RWPE1 (cell line): ENCODE measurements at places on chromosomes 1 and 21.

DNA sequence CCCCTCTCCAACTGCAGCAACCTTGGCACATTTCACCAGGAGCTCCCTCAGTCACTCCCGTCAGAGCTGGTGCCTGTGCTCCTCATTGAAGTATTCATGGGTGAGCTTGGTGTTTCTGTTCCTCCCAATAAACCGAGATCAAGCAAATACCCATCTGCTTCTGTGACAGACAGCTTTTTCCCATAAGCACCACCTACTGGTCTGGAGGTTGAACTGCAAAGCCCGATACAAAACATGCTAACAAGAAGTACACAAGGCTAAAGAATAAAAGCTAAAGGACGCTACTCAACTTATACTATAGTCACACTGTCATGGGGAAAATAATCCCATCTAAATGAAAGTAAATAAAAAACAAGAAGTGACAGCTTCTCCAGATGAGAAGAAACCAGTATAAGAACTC lies 111.9 kb upstream of the C21orf91 start:
- DNase-seq = no peak

- no peak for DNase-seq
Measured at GRCh38 chr1:160666079-160666442, 19.2 kb upstream of the SLAMF1 start.

GRCh38 chr1:30668546-30669327 lies 54.6 kb downstream of the MATN1 start:
- no peak for DNase-seq

DNA sequence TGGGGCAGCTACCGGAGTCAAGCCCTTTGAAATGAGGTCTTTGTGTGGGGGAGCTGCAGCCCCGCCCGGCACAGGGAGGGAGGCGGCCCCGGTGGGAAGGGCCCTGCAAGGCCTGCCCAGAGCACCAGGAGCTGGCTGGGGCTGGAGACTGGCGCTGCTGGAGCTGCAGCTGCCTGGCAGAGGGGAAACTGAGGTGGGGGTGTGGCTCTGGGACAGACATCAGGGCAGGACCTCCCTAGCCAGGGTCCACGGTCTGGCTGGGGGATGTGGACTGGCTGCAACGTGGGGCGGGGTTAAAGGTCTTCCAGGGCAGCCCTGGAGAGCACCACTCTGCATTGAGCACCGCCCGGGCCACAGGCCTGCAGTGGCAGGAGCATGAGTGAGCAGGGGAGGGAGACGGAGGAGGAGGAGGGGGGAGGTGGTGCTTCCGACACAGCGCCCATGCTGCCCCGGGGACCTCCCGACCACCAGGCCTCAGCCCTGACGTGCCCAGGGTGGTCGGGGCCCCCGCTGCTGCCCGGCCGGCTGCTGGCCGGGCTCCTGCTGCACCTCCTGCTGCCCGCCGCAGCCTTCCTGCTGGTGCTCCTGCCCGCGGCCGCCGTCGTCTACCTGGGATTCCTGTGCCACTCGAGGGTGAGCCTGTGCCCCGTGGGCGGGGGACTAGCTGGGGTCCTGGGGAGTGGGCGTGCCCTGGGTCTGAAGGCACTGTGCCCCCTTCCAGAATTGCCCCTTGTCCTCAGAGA lies 4.8 kb upstream of the ANKRD65 start:
- no peak for DNase-seq

DNA sequence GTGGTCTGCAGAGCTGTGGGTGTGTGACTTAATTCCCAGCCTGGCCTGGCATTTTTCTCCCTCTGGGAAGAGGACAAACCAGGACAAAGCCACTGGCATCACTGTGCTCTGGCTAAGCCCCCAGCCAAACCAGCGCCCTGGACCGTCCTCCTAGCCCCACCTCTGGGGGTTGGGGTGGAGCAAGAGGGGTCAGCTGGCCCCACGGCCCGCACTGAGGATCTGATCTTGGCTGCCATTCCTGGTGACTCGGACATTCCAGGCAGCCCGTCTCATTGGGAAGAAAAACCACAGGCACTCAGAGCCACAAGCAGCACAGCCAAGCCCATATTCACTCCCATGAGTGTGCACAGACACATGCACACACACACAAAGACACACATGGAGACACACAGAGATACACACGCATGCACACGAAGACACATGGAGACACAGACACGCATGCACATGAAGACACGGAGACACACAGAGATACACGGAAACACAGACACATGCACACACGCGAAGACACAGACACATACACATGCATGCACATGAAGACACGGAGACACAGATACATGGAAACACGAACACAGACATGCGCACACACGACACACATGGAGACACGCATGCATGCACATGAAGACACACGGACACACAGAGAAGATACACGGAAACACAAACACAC lies 2.3 kb upstream of the MXRA8 start:
- DNase-seq = peak; percentile 65

DNA sequence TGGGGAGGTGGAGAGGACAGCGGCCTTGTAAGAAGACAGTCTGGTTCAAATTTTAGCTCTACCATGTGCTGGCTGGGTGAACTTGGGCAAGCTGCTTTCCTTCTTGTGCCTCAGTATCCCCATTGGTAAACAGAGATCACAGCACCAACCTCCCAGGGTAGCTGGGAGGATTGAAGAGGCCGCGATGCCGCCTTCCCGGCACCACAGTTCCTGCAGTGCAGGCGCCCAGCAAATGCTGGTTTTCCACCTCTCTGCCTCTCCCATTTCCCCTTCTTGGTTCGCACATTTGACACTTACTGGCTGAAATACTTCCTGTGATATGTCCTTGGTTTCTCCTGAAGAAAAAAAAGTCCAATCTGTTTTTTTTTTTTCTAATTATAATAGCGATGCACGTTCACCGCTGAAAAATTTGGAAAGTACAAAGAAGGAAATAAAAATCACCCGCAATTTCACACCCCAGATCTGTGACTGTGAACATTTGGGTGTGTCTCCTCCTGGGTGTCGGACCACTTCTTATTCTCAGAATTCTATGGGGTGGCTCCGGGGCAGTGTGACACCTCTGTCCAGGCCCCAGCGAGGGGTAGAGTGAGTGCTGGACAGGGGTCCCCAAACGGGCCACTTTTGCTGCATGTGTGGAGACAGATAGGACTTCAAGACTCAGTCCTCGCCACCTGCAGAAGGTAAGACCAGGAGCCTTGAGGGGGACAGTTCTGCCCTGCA lies 73.1 kb downstream of the RUNX3 start:
- no peak for DNase-seq

DNA sequence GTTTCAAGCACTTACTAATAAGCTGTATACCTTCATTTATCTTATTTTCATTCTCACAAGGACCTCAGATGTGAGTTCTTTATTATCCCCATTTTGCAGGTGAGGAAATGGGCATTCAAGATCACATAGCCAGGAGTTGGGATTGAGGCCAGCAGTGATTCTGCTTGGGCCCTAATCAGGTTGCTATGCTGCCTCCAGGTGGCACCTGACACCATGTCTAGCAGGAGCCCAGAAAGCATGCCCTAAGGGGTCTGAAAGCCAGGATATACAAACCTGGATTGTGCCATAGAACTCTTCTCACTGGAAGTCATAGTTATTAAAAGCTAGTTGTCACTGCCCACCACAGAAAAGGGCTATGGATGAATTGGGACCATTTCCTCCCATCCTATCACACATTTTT lies 61.1 kb downstream of the FYB2 start:
- peak; percentile 23 for DNase-seq

- DNase-seq = peak; percentile 15
Measured at GRCh38 chr1:33519240-33519884, 46.9 kb downstream of the ZSCAN20 start.

GRCh38 chr1:117710710-117711109 lies 104.9 kb downstream of the TENT5C start:
- no peak for DNase-seq

DNA sequence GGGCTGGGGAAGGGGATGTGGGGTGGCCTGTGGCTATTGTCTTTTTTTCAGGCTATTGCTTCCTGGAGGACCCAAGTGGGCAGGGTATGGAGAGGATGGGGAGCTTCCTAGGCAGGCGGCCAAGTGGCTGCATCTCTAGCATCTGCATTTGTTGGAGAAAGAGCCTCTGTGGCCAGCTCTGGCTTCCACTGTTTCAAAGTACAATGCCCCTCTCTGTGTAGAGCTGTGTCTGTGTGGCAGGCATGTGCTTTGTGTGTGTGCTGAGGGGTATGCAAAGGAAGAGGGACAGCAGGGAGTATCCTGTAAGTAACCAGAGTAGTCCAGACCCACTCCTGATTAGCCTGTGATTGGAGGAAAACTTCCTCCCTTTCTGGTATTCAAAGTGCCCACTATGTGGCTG lies 40.6 kb downstream of the KCNA2 start:
- no peak for DNase-seq

- DNase-seq = no peak
Measured at GRCh38 chr1:54374766-54375165, 31.4 kb downstream of the SSBP3 start.

GRCh38 chr1:245870698-245871097 lies 636.4 kb downstream of the SMYD3 start:
- DNase-seq = no peak

DNA sequence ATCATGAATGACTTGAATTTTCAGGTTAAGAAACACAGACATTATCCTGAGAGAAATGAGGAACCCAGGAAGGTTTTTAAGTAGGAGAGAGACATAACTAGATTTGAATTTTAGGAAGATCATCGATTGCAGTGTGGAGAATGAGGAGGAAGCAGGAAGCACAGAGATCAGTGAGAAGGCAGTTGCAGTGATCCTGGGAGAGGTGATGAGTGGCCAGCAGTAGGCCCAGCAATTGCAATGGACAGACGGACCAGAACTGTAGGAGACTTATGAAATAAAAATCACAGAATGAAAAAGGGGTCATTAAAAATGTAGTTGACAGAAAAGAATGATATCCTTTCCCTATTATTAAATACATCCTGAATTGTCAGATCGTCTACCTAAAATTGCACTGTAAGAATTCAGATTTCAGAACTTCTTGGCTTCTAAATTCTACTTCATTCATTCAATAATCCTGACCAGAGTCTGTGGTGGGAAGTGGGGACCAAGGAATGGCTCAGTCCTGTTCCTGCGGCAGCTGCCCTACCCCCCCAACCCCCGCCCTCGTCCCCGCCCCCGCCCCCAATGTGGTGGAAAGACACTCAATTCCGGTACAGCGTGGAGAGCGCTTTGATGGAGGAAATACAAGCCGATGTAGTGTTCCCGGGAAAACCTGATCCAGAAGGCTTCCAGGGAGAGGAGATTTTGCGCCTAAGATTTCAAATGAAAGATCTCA lies 35.1 kb downstream of the SLC2A1 start:
- no peak for DNase-seq

GRCh38 chr21:25859235-25859929 lies 124.6 kb downstream of the GABPA start:
- no peak for DNase-seq

DNA sequence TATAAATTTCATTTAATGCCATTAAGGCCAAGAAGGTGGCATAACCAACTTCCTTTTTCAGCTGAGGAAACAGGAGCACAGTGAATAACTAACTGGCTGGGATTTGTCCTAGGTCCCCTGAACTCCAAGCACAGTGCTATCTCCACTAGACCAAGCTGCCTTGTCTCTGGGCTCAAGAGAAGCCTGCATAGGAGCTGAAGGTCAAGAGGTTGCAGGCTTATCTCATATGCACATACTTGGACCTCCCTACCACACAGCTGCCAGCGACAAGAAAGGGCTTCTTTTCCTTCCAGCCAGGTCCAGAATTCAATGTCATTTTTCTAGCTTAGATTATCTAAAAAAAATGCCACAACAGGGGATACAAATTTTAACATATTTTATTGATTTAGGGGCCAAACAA lies 27.1 kb downstream of the AK2 start:
- no peak for DNase-seq

DNA sequence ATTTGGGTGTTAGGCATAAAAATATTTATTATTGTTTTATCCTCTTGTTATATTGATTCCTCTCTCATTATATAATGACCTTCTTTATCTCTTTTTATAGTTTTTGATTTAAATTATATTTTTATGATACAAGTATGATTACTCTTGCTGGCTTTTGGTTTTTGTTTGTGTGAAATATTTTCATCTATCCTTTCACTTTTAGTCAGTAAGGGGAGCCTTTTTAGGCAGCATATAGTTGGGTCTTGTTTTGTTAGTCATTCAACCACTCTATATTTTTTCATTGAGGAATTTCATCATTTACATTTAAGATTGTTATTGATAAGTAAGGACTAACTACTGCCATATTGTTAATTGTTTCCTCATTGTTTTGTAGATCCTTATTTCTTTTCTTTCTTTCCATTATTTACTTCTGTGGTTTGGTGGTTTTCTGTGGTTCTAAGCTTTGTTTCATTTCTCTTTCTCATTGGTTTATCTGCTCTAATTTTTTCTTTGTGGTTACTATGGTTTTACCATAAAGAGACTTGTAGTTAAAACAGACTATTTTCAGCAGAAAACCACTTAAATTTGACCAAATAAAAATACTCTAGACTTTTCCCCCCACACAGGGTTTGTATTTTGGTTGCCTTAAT lies 593.1 kb downstream of the NUF2 start:
- DNase-seq = no peak

DNA sequence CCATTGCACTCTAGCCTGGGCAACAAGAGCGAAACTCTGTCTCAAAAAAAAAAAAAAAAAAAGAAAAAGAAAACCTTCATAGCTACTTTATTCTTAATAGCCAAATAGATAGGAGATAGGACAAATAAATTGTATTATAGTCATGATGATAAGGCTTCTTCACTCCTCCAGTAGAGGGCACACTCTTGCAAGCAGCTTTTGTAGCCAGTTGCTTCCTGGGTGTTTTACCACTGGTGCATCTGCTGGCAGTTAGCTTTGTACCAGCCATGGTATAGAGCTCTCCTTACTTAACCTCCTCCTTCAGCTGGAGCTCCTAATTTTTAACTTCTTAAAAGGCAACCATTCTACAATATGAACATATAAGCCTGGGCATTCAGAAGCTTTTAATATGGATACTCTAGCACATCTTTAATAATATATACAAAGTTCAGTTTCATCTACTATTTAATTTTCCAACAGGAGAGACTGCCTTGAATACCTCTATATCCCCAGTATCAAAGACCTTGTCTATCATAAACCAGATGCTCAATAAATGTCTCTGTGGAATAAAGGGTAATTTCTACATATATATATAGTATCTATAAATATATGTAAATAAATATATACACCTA lies 35.8 kb downstream of the EVI5 start:
- peak; percentile 38 for DNase-seq

DNA sequence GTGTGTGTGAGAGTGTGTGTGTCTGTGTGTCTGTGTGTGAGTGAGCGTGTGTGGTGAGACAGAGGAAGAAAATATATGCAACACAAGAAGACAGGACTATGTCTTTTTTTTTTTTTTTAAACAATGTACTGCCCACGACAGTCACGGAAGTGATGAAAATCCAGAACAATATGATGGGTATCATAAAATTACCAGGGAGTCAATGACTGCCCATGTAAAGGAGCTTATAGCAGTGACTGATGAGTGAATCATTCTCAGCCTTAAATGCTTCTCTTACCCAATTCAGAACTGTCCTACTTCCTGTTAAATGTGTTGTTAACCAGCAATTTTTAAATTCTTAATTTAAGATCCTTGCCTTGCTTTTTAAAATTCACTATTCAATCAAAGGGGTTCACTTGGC lies 46.6 kb downstream of the RGS7 start:
- peak; percentile 80 for DNase-seq

GRCh38 chr1:95984798-95985374 lies 736.7 kb upstream of the PTBP2 start:
- DNase-seq = no peak
